Activated naive CD4-positive, alpha-beta T cell treated with anti-CD3 and anti-CD28 coated beads for 36 hours (primary cell): ENCODE measurements at places on chromosomes 2 and 18. TPM values are rescaled to one million over a fixed set of nuclear protein-coding genes. Genes with fewer than 3 reads are reported as not detected.
A peak's percentile ranks its signal among the peaks of the same experiment; 100 is the strongest.

- no peak overlapping the region for H3K4me3 ChIP-seq
- H3K36me3 ChIP-seq, result no peaks in the 10 kb centered on the region
- H3K27me3 ChIP-seq, result no peaks in the 10 kb centered on the region
- H3K4me1 ChIP-seq, result no peaks in the 10 kb centered on the region
- no peak overlapping the region for H3K27ac ChIP-seq
Observed at GRCh38 chr18:7619676-7620075, 52.6 kb downstream of the PTPRM start.

Gene NRP2
- total RNA-seq, result 2.5 TPM

DNA sequence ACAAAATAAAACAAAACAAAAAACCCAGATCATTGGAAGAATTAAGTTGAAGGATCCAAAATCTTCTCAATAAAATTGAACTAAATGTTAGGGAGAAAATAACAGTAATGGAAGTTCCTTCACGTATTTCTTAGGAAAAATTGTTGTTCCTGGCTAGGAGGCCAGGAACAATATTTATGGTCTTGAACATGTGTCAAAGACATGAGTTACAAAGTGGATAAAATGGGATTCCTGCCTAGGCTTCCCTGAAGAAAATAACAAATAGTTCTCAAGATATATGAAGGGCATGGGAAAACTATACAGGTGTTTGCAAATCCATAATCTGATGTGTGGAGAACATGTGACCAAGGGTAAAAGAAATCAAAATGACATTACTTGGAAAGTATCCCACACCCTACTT is 67.6 kb upstream of the ITGB6 start:
- H3K27me3 ChIP-seq, result no peaks in the 10 kb centered on the region
- peaks cover 49% of the 10 kb centered on the region for H3K4me1 ChIP-seq
- H3K36me3 ChIP-seq, result no peaks in the 10 kb centered on the region
- no peak for DNase-seq
- H3K27ac ChIP-seq, result no peak overlapping the region

Gene NT5C1B
- total RNA-seq, result not detected

Gene SCN7A
- total RNA-seq, result not detected

GRCh38 chr2:238891457-238892203 is 43.7 kb downstream of the TWIST2 start:
- no peak overlapping the region for H3K27ac ChIP-seq
- H3K27me3 ChIP-seq, result peaks cover 1% of the 10 kb centered on the region
- no peaks in the 10 kb centered on the region for H3K36me3 ChIP-seq
- no peak overlapping the region for H3K4me3 ChIP-seq

- peak within 1 kb of the TSS; percentile 87 for H3K4me3 ChIP-seq
- peak; percentile 83 for DNase-seq
- peak within 1 kb of the TSS; percentile 75 for H3K27ac ChIP-seq
- no peaks in the 10 kb centered on the region for H3K36me3 ChIP-seq
- H3K4me1 ChIP-seq, result peaks cover 58% of the 10 kb centered on the region
Observed at GRCh38 chr2:216081487-216082116, at the start of the genes PECR and TMEM169. Gene PECR (minus strand): TSS chr2:216081809. CDS start chr2:216081741, 68 bp downstream. Gene TMEM169 (plus strand): TSS chr2:216081919. CDS start chr2:216095964, 14,045 bp downstream.

Gene CFAP53
- 0.40 TPM for total RNA-seq

DNA sequence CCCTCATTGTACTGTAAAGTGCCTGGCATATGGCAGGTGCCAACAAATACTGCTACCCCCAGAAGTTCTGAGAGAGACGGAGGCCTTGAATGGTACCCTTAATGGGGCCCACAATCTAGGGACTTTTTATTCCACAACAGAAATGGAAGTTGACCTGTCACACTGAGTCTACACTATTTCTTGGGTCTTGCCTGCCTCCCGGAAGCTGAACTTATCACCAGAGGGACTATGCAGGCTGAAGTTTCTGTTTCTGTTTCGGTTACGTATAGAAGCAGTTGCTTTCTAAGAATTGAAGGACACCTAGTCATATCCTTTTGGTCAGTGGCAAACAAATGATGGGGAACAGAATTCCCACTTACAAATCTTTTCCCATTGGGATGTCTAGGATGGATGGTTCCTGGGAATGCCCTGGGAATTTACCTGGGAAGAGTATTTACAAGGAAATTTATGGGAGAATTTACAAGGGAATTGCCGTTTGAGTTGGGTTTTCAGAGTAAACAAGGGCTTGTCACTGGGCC is 74.2 kb downstream of the HS1BP3 start:
- peaks cover 9% of the 10 kb centered on the region for H3K4me1 ChIP-seq
- H3K36me3 ChIP-seq, result peaks cover 2% of the 10 kb centered on the region
- no peaks in the 10 kb centered on the region for H3K27me3 ChIP-seq
- DNase-seq, result peak; percentile 32
- no peak overlapping the region for H3K4me3 ChIP-seq

Gene EGR4
- 0.07 TPM for total RNA-seq

- peak overlapping the region; percentile 96 for H3K4me3 ChIP-seq
- peak overlapping the region; percentile 92 for H3K27ac ChIP-seq
- DNase-seq, result no peak
- peaks cover 47% of the 10 kb centered on the region for H3K4me1 ChIP-seq
- peaks cover 3% of the 10 kb centered on the region for H3K36me3 ChIP-seq
Observed at GRCh38 chr2:201072201-201072530, 365 bp downstream of the NDUFB3 start.

Gene POTEC
- not detected for total RNA-seq

- no peaks in the 10 kb centered on the region for H3K27me3 ChIP-seq
- H3K36me3 ChIP-seq, result peaks cover 5% of the 10 kb centered on the region
- H3K4me3 ChIP-seq, result no peak overlapping the region
- no peak for DNase-seq
Observed at GRCh38 chr2:70697603-70698383, 70.2 kb downstream of the ADD2 start.
